ENCODE measurements at places on chromosomes 3 and 15.

- no peak for DNase-seq
These were observed 63.7 kb upstream of the UBE2Q2 start for GRCh38 chr15:75779504-75779903.

DNA sequence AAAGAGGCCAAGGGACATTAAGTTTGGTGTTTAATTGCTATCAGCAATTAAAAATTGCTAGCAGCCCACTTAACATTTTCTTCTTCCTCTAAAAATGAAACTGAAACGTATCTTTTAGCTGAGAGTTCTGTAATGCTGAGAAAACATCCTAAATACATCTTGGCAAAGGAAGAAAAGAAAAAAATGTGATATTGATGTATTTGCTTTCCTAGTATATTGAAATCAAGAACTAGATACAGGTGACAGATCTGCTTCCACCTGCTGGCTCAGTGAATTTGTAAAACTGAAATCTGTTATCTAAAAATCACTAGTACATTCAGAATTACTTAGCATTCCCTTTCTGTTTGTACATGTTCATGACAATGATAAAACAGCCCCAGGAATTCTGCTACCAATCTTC, 283.2 kb downstream of the ZBTB20 start:
- DNase-seq = no peak

- no peak for DNase-seq
These were observed 5.8 kb downstream of the ISLR start for GRCh38 chr15:74179101-74179841.

- DNase-seq = no peak
These were observed 30.8 kb downstream of the HDC start for GRCh38 chr15:50234764-50235163.

GRCh38 chr3:158801201-158801600, 653 bp upstream of the MFSD1 start:
- DNase-seq = no peak

GRCh38 chr3:157810924-157811718, 295.1 kb downstream of the SHOX2 start:
- no peak for DNase-seq

DNA sequence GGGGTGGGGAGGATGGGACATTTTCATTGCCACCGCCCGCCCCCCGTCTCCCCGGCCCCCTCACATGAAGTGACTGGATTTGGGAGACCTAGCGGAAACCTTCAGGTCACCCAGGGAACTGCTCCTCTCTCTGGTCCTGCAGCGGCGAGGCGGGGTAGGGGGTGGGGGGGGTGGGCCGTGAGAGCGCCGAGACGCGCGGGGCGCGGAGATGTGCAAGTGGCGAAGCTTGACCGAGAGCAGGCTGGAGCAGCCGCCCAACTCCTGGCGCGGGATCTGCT, 712 bp upstream of the MME start:
- DNase-seq = no peak

GRCh38 chr3:141810161-141810560, 47.0 kb downstream of the GRK7 start:
- DNase-seq = no peak

DNA sequence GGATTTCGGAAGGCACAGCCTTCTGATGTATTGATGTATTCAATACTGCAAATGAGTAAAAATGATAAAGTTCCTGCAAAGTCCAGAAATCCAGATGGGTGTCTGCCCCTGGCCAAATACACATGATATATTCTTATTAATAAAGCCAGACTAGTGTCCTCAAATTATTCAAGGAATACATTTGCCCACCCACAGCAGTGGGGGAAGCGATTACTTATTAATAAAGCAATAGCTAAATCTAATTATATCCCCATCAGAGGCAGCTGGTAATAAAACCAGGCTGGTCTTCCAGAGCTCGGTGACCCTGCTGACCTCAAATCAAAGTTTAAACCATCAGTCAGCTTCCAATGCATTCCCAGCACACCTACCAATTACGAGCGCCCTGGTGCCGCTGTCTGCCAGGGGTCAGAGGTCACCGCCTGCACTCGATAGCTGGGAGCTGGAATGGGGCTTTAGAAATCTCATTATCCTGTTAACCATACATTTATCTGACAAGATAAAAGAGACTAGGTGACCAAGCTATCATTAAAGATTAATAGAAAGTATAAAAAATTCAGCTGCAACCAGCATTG, 330.3 kb downstream of the UACA start:
- DNase-seq = no peak

- DNase-seq = no peak
These were observed 28.4 kb downstream of the TMEM40 start for GRCh38 chr3:12730506-12731242.

- DNase-seq = no peak
These were observed 277.6 kb upstream of the RASGRP1 start for GRCh38 chr15:38842226-38842625.

DNA sequence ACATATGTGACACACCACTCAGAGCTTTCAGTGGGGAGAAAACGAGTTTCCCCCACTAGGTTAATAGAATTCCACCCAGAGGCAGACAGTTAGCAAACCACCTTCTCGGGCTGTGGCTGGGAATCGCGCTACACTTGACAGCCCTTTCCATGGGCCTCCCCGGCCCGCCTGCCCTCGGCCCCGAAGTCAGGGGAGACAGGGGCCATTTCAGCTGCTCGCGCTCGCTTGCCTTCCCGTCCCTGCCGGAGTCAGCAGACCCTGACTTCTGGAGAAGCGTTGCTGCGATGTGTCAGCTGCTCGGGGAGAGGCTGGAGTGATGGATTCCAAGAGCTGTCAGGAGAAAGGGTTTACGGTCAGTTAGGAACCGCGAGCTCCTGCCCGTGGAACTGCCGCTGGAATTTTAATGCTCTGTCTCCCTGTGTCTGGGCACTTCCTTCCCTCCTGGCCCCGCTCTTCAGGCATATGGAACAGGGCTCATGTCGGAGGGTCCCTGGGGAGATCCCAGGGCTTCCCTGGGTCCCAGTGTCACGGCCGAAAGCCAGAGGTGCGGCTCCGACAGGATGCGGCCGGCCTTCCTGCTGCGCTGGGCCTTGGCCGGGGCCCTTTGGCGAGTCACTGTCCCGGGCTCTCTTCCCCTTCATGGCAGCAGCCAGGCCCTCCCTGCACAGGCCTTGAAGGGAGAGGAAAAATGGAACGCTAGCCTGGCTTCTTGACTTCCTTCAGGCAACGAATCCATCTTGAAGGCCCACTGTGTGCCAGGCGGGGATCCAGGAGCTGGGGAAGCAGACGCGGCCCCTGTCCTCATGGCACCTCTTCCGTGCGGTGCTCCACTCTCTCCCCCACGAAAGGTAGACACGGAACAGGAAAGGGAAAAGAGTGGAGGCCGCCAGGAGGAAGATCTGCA, 38.4 kb upstream of the VPS8 start:
- no peak for DNase-seq

DNA sequence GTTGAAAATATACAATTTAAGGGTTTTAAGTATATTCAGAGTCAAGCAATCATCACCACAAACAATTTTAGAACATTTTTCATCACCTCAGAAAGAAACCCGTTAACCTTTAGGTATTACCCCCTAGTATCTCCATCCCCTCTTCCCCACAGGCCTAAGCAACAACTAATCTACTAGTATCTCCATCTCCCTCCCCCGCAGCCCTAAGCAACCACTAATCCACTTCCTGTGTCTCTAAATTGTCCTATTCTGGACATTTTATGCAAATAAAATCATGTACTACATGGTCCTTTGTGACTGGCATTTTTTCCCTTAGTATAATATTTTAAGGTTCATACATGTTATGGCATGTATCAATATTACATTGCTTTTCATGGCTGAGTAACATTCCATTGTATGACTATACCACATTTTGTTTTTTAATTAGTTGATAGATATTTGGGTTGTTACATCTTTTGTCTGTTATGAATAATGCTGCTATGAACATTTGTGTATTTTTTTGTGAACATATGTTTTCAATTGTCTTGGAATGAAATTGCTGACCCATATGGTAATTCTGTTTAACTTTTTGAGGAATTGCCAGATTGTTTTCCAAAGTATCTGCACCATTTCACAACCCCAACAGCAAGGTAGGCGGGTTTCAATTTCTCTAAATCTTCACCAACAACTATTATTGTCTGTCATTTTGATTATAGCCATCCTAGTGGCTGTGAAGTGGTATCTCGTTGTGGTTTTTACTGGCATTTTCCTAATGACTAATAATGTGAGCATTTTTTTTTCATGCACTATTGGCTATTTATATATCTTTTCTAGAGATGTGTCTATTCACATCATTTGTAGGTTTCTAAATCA, 215.6 kb upstream of the CD96 start:
- DNase-seq = no peak
